Stimulated activated CD8-positive, alpha-beta memory T cell treated with anti-CD3 and anti-CD28 coated beads, Interleukin-7, amount 100 ng/mL, for 1 hour (primary cell): ENCODE measurements at places on chromosomes 4 and X.

DNA sequence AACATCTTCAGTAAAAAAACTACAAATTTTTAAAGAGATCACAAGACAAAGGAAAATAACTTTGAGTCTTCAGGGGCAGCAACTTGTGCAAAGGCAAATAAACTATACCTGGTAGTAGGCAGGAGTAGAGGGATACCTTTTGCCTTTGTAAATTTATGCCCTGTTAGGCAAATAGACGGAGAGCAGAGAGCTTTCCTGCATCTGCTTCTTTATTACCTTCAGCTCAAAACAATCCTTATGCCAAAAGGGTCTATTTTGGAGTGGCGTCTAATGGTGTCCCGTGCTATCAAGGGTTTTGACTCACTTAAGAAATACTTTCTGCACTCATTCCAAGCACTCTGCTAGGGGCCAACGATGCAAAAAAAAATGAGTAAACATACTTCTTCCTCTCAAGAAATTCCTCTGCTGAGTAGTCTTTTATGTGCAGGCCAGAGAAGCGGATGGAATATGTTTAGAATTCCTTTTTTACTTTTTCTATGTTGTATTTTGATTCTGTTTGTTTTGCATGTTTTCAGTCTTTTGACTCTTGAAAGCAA, 131.9 kb downstream of the ANXA5 start:
- no peak for DNase-seq

GRCh38 chr4:81562093-81562492, 90.4 kb upstream of the RASGEF1B start:
- no peak for DNase-seq

DNA sequence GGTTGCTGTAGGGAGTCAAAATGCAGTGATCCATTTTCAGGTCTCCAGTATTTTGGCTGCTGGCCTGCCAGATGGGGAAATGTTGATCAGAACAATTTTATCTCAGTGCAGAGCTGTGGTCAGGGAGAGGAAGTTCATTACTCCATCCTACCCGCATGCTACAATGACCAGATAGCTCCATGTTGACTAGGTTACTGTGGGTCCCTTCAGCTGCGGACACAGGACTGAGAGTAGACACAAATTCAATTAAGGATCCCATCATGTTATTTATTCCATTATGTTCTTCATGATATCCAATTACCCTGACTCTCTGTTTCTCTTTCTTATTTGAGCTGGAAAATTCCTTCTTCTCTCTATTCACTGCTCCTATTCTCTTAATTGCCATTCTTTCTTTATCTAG, 16.3 kb downstream of the SYNPO2 start:
- no peak for DNase-seq

- no peak for DNase-seq
Observed at GRCh38 chrX:107707866-107708265, 67.7 kb downstream of the TSC22D3 start.

DNA sequence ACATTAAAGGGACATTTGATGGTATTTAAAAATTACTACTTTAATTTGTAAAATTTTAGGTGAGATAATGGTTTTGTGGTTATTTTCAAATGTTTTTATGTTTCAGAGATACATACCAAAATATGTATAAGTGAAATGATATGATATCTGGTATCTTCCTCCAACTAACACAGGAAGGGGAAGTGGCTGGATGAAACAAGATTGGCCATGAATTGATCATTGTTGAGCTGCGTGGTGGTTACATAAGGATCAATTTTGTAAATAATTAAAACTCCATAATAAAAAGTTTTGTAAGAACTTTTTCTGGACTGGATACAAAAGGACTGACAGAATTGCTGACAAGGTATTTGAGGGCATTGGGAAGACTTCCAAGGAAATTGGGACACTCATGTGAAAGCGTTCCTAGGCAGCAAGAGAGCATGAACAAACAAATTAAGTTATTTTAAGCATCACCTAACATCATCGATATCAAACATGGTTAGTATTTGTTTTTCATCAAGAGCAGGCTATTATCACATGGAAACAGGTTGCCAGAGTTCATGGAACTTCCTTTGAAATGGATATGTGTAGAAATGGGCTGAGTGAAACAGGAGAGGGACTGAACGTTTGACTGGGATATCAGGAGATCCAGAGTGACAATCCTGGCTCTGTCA, 4.4 kb upstream of the PGM2 start:
- DNase-seq, result no peak

DNA sequence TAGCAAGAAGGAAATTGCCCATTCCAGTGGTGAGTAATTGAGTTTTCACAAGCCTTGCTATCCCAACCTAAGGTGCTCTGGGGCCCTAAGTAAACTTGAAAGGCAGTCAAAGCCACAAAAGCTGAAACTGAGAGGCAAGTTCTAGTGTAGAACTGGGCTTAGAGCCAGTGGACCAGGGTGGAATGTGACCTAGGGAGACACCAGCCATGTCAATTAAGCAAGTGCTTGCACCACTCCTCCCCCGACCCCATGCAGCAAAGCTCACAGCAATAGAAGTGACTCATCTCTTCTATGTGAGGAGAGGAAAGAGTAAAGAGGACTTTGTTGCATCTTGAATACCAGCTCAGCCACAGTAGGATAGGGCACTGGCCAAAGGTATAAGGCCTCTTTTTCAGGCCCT, 486.1 kb upstream of the POU3F4 start:
- no peak for DNase-seq

GRCh38 chr4:16123356-16124084, 39.7 kb upstream of the PROM1 start:
- DNase-seq, result no peak

DNA sequence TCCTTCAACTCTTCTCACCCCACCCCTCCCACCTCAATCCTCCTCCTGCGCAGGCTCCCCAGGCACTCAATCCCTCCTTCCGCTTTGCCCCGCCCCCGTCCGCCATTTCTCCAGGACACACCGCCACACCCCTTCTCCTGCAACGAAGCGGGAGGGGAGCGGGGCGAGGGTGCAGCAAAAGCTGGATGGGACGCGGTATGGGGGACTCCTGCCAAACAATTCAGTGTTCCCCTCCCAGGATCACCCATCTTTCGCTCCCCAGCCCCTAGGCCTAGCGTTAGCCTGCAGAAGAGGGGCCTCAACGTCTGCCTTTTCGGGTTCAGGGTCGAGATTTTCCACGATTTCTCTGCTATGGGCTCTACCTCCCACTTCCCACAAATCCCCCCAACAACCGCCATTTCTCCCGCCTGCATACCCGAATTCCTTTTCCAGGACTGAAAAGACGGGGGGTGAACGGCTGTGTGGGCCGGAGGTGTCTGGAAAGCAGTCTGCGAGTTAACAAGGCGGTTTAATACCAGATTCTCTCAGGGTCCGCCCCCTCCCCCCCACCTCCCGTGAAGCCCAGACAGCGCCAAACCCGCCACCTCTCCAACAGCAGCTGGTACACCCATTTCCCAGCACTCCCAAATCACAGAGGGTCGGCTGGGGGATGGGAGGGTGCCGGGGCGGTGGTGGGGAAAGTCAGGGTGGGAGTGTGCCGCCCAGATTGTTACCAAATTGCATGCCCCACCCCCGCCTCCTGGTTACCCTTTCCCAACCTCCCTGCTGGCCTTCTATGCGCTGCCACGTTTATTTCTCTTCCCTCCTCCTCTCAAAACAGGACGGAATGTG, 774 bp downstream of the ARMCX2 start:
- DNase-seq, result peak; percentile 28

DNA sequence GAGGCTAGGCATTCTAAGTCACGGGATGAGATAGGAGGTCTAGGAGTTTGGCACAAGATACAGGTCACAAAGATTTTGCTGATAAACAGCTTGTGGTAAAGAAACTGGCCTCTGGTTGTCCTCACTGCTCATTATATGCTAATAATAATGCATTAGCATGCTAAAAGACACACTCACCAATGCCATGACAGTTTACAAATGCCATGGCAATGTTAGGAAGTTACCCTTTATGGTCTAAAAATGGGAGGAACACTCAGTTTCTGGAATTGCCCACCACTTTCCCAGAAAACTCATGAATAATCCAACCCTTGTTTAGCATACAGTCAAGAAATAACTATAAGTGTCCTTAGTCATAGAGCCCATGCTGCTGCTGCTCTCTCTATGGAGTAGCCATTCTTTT, 286.9 kb downstream of the ZNF674 start:
- no peak for DNase-seq

DNA sequence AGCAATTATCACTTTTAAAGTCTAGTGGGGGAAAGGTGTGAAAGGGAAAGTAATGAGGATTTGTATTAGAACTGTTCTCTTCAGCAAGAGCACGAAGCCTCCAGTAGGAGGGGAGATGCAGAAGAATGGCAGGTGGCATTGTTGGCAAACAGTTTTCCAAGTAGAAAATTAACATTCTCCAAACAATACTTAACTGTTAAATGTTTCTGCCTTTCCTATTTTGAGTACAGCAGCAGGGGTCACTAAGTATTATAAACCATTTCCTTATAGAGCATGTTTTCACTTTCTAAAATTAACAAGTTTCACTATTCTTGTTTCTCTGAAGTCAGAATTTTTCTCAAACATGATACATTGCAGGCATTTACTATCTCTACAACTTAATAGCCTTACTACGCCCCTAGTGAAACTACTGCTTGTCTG, 58.7 kb downstream of the LEF1 start:
- no peak for DNase-seq

- DNase-seq, result no peak
Observed at GRCh38 chr4:7311205-7311604, 118.9 kb downstream of the SORCS2 start.

- no peak for DNase-seq
Observed at GRCh38 chr4:124105212-124105611, 607.3 kb downstream of the ANKRD50 start.
